Foreskin keratinocyte (primary cell): ENCODE measurements at places on chromosomes 2 and 18. TPM values are rescaled to one million over a fixed set of nuclear protein-coding genes. Genes with fewer than 3 reads are reported as not detected.

Gene CD302
- 1.2 and 1.3 TPM in 2 replicates for total RNA-seq

Gene ABCB11
- total RNA-seq, result not detected in 2 replicates

Gene SPATA3
- not detected in 2 replicates for total RNA-seq

Gene BMP10
- total RNA-seq, result not detected in 2 replicates

Gene HOXD4
- 0.32 and 0.82 TPM in 2 replicates for total RNA-seq

Gene NAT8
- not detected in 2 replicates for total RNA-seq

Gene MOCOS
- total RNA-seq, result 1.6 and 5.0 TPM in 2 replicates

Gene SMC6
- 35.6 and 37.0 TPM in 2 replicates for total RNA-seq

Gene ALK
- not detected in 2 replicates for total RNA-seq

Gene C1GALT1C1L
- total RNA-seq, result 0.11 TPM in 1 of 2 replicates, not detected in the other

Gene CRYBA2
- not detected in 2 replicates for total RNA-seq

Gene RNU2-63P
- total RNA-seq, result 6.8 and 46.8 TPM in 2 replicates

Gene GULP1
- 7.7 and 11.3 TPM in 2 replicates for total RNA-seq

Gene EMX1
- total RNA-seq, result not detected in 2 replicates

Gene CCL20
- 0.58 and 0.81 TPM in 2 replicates for total RNA-seq

Gene DRC1
- not detected in 2 replicates for total RNA-seq

Gene SKA1
- 26.7 and 29.4 TPM in 2 replicates for total RNA-seq

Gene PROC
- 0.32 and 0.82 TPM in 2 replicates for total RNA-seq

Gene UPP2
- total RNA-seq, result not detected in 2 replicates

Gene LIMS1
- 46.4 and 65.6 TPM in 2 replicates for total RNA-seq

Gene PSMA8
- total RNA-seq, result not detected in 2 replicates

Gene APOB
- total RNA-seq, result not detected in 2 replicates

Gene OTOF
- total RNA-seq, result not detected in 2 replicates

Gene CRYGD
- not detected in 2 replicates for total RNA-seq

Gene PPM1G
- 128 and 169 TPM in 2 replicates for total RNA-seq

Gene FAHD2A
- 41.1 and 45.3 TPM in 2 replicates for total RNA-seq

Gene SFT2D3
- total RNA-seq, result 2.3 and 2.4 TPM in 2 replicates

Gene RNF144A
- 6.5 and 7.5 TPM in 2 replicates for total RNA-seq

Gene EVA1A
- 29.3 and 30.0 TPM in 2 replicates for total RNA-seq

Gene CPO
- total RNA-seq, result not detected in 2 replicates

Gene FRZB
- not detected in 2 replicates for total RNA-seq
